ENCODE measurements at places on chromosomes 2 and 18. TPM values are rescaled to one million over a fixed set of nuclear protein-coding genes. Genes with fewer than 3 reads are reported as not detected.
A peak's percentile ranks its signal among the peaks of the same experiment; 100 is the strongest.

DNA sequence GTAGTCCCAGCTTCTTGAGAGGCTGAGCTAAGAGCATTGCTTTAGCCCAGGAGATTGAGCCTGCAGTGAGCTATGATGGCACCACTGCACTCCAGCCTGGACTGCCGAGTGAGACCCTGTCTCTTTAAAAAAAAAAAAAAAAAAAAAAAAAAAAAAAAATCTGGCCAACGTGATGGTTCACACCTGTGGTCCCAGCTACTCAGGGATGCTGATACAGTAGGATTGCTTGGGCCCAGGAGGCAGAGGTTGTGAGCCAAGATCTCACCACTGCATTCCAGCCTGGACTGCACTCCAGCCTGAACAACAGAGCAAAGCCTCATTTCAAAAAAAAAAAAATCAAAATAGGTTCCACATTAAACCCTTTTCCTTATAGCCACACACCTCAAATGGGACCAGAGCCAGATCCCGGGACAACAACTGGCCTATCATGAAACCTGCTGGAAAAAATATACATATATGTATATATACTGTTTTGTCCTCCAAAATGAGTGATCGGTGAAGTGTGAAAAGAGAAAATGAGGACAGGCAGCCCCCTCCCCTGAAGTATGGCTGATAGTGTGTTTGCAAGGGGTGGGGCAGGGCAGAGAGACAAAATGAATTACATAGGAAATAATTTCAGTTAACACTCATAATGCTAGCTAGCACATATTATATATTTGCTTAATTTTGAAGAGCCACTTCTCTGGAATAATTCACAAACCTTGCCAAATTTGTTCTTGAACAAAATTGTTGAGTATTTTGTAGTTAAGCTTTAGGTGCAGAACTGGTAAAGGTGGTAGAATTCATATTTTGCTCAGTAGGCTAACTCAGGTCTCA, 22.9 kb downstream of the MAPRE2 start:
- no peak for DNase-seq

DNA sequence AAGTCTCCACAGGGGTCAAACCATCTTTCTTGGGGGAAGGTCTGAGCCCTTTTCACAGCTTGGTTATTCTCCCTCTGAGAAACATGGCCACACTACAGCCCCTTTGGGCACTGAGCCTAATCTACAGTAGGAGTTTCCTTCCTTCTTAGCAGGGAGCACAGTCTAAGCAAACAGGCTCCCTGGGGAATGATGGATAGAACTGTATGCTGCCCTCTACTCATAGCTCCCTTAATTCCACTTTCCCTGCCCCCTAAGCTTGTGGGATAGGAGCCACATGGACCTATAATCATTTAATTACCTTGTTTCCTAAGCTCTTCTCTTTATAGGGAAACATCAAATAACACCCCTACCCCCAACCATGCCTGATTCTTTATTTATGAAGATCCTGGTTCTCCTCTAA, 442.1 kb upstream of the MEX3C start:
- DNase-seq, result no peak

DNA sequence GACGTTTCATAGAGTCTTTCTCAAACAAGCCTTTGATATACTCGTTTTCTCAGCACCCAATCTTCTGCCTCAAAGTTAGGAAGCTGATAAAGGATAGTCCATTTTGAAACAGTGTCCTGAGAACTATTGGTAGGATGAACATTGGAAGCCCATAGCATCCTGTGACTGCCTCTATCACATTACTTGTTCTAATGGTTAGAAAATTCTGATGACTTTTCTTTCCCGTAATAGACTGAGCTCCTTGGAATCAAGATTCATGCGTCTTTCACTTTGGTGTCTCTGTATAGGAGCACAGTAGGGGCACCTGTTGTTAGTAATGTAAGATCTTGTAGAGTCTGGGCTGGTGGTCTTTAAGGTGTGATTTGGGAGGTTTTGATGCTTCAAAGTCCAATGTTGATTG, 87.1 kb downstream of the SETBP1 start:
- DNase-seq, result no peak

GRCh38 chr2:212953170-212953920, 198.1 kb downstream of the IKZF2 start:
- DNase-seq, result no peak

GRCh38 chr2:38146907-38147307, 71.0 kb upstream of the CYP1B1 start:
- DNase-seq, result no peak

- DNase-seq, result no peak
Observed at GRCh38 chr2:38504169-38504568, 98.6 kb downstream of the HNRNPLL start.

DNA sequence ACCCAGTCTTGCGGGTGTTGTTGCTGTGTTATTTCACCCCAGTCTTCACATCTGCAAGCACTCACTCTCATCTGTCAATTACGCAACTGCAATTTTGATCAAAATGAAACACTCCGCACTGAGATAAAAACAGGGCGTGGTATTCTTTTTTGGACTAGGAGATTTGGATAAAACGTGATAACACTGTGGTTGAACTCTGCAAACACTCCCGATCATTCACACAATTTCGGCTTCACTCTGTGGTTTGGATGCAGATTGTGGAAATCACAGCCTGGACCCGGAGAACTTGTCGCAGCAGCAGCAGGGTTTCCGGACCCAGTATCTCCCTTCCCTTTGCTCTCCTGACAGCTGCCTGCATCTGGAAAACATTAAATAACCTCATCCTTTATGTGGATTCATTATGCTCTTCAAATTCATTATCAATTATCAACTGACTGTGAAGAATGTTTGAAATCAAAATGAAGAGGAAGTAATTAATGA, 49.4 kb upstream of the APCDD1 start:
- no peak for DNase-seq

DNA sequence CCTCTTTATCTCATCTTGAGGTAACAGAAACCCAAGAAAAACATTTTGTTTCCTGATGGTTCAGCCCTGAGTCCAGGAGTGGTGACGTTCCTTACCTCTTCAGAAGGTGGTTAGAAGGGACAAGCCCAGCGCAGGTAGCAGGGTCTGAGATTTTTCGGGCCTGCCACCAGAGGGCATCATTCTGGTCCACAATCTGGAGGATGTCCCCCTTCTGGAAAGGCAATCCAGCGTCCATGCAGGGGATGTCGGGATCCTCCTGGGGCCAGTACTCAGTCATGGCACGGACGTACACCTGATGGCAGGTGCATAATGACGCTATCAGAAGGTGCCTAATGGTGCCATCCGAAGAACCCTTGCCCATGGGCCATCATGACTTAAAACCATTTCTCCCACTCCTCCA, 17.7 kb downstream of the MPP4 start:
- DNase-seq, result no peak

- no peak for DNase-seq
Observed at GRCh38 chr2:56334622-56335021, 150.8 kb downstream of the CCDC85A start.

GRCh38 chr2:190062601-190063000, at the start of gene MSTN:
Gene MSTN, minus strand, starts transcription at chr2:190062729. Its CDS starts 133 bp downstream, at chr2:190062596.
- no peak for DNase-seq

DNA sequence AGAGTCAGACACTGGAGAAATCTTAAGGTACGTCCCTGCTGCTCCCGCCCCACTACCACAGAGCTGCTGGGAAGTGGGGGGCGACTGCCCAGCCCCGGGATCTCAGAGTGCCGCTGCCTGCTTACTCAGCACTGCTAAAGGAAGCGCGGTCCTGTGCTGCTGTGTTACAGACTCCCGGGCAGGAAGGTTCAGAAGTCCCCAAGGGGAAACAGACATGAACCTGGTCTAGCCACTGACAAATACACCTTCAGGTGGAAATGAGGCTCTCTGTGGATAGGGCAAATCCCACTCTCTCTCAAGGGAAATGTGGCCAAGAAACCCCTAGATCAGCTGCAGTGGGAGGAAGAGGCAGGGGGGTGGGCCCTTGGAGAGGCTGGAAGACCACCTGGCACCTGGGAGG, 13.7 kb downstream of the MTERF4 start:
- no peak for DNase-seq

DNA sequence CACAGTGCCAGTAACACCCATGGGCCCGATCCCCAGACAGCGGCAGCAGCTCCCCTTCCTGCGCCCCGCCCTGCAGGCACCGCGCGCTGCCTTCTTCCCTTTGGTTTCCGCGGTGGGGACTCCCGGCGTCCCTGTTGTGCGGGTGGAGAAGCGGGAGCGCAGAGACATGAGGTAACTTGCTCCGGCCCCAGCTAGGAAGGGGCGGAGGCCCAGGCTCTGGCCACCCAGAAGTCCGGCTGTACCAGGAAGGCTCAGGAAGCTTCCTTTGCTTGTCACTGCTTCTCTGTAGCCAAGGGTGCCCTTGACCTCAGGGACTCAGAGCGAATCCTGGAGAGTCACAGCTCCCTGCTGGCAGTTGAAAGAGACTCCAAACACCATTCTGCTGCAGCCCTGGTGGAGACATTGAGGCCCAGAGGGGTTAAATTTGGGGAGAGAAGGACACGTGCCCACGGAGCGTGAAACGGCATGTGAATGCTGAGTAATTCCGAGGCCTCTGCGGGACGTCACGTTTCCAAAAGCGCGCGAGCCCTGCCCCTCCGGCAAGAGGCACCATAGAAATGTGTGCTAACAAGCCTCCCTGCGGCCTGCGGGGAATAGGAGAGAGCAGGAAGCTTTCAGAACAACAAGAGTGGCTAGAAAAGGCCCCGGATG, 6.7 kb upstream of the ADCY3 start:
- DNase-seq, result peak; percentile 11

DNA sequence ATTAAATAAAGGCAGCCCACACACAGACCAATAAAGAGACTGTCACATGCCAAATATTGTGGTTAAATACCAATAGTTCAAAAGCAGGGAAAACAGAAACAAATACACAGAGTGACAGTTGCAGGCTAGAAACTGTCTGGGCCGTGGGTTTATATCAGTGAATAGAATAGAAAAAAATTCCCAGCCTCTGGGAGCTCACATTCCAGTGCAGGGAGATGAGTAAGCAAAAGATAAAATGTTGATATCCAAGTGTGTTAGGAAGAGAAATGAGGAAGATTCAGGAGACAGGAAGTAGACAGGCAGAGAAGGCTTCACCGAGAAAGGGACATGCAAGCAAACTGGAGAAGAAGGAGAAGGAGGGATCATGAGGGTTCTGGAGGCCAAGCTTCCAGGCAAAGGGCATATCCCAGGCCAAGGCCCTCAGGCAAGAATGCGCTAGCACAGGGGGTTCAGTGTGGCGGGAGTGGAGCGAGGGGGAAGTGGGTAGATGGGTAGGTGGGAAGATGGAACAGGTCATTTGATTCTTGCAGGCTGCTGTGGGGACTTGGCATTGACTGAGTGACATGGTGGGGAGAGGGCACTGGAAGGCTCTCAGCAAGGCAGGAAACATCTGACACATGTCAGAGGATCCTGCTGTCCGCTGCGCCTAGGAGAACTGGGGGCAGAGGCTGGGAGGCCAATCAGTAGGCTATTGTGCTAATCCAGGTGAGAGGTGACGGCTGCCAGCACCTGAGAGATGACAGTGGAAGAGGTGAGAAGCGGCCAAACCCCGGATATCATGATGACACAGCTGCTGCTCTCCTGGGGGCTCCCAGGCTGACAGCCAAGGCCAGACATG, 89.2 kb downstream of the ZBTB7C start:
- DNase-seq, result no peak

GRCh38 chr2:105117565-105117964, 79.7 kb downstream of the MRPS9 start:
- no peak for DNase-seq

- no peak for DNase-seq
Observed at GRCh38 chr2:117960231-117960630, 53.6 kb downstream of the CCDC93 start.

DNA sequence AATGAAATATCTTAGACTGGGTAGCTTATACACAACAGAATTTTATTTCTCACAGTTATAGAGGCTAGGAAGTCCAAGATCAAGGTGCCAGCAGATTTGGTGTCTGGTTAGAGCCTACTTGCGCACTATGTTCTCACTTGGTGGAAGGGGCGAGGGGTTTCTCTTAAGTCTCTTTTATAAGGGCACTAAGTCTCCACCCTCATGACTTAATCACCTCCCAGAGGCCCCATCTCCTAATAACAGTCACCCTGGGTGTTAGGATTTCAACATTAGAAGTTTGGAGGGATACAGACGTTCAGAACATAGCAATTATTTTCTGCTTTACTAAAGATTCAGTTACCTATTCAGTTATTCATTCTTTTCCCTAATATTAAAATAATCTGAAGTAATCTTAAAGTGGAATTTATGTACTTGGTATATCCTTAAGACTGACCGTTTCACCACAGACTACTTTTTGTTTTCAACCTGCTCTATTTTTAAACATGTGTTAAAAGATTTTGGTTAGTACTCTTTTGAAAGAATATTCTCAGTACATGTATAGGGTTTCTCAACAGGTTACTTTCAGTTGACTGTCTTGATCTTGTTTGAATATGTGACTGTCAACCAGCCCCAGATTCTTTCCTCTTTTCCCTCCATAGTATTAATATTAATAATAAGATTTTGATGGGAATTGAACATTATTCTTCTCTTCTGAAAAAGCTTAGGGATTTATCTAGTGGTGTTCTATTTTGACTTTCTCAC, 130.0 kb downstream of the TAF4B start:
- no peak for DNase-seq

DNA sequence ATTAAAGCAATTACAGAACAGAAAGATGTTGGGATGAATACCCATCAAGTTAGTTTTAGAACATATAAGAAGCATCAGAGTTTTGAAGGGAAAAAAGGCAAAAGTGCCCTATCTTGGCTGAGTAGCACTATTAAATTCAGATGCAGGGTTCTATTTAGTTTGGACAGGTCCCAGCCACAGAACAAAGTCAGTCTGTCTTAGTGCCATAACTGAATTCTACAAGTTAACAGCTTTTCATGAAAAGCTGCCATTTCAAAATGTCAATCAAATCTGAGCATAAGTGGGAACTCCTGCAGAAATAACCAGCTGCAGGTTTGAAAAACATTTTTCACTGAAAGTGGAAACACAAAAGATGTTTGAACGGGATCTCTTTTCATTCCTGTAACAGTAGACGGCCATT, 160.4 kb downstream of the SRBD1 start:
- no peak for DNase-seq

GRCh38 chr18:67281746-67282145, 234.8 kb downstream of the DSEL start:
- no peak for DNase-seq

DNA sequence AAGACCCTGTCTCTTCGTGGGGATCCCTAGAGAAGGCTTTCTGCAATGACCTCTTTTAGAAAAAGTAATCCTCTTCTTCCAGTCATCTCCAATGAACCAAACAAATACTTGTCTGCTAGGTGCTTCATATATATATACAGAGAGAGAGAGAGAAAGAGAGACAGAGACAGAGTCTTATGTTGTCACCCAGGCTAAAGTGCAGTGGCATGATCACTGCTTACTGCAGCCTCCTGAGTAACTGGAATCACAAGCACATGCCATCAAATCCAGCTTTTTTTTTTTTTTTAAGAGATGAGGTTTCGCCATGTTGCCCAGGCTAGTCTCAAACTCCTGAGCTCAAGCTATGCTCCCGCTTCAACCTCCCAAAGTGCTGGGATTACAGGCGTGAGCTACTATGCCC, 18.6 kb upstream of the PKDCC start:
- no peak for DNase-seq

CHRNA1 gene
- total RNA-seq, result not detected

VPS54 gene
- total RNA-seq, result 15.2 TPM

PID1 gene
- 0.55 TPM for total RNA-seq

RGPD8 gene
- 30.0 TPM for total RNA-seq

TMEM37 gene
- total RNA-seq, result not detected

DSG1 gene
- total RNA-seq, result not detected

OR6B2 gene
- total RNA-seq, result not detected

PAPOLG gene
- total RNA-seq, result 40.3 TPM

SERTAD2 gene
- 23.5 TPM for total RNA-seq

KCNG3 gene
- total RNA-seq, result not detected

DCDC2C gene
- total RNA-seq, result not detected

PLEK gene
- total RNA-seq, result 10.7 TPM

NDC80 gene
- total RNA-seq, result 3.8 TPM

DNAJB2 gene
- 117 TPM for total RNA-seq
